ENCODE measurements at places on chromosomes 6 and 20.

GRCh38 chr6:168713839-168714238, 272.9 kb downstream of the SMOC2 start:
- no peak for DNase-seq

DNA sequence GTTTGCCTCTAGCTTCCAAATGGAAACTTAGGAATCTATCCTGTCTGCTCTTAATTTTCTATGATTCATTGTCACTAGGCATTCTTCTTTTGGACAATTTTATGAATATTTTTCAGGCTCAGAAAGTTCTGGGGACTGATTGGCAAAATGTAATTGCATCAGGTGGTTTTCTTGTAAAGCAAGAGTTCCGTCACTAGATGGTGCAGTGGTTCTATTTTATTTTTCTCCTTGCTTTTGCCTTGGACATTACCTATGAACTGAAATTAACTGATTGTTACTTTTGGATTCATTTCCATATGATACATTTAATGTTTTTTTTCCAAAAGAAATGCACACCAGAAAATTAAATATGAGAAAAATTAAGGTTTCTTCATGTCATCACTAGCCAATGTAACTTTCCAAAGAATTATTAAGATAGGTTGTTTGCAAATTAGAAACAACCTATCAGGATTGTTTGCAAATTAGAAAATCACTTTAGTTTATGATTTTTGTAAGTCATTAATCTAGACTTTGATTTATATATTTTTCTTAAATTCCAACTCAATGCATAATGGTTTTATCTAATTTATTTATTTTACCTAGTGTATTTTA, 48.0 kb downstream of the TMEM170B start:
- DNase-seq: no peak

GRCh38 chr20:35490736-35491181, 35.4 kb downstream of the CEP250 start:
- DNase-seq: no peak

GRCh38 chr6:109027964-109028363, 66.7 kb downstream of the SESN1 start:
- DNase-seq: no peak

GRCh38 chr6:4606016-4606415, 170.2 kb upstream of the CDYL start:
- no peak for DNase-seq

GRCh38 chr20:54746796-54747195, 271.4 kb downstream of the DOK5 start:
- no peak for DNase-seq

- DNase-seq: no peak
Observed at GRCh38 chr6:160069459-160069858, 52.2 kb upstream of the SLC22A1 start.

GRCh38 chr6:16104624-16105433, 24.1 kb upstream of the MYLIP start:
- DNase-seq: no peak

- DNase-seq: no peak
Observed at GRCh38 chr20:17835240-17835933, 133.2 kb downstream of the SNX5 start.

DNA sequence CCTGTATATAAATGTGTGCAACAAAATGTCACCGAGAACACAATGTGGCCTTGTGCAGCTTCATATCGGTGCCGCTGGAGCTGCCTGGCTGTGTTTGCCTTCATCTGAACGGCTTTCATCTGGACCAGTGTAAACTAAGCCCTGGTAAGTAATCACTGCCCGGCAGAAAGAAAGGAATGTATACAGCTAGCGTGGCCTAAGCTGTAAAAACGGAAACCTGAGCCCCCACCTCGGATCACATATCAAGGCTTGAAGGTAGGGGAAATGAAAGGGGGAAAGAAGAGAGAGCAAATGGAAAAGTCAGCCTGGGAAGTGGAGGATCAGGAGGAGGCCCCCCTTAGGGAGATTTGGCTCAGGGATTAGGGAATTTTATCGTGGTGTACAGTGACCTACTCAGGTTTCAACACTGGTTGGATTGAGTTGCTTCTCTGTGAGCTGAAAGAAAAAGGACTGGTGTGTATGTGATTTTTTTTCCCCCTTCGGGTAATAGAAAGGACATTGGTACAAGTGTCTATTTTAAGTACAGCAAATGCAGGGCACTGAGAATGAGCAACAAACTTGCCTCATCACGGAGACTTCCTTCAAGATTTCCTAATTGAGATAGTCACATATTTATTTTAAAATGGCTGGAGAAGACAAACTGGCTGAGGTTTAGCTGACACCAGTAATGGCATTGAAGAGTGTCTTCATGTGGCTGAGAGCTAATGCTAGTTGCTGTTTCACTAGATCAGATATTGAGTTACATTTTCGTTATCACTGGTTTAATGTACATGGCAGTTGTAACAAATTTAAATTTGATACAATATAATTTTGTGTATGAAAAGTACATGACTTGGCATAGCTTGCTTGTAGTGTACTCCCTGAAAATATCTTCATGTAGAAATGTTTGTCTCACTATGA, 3.5 kb downstream of the SOBP start:
- DNase-seq: no peak

DNA sequence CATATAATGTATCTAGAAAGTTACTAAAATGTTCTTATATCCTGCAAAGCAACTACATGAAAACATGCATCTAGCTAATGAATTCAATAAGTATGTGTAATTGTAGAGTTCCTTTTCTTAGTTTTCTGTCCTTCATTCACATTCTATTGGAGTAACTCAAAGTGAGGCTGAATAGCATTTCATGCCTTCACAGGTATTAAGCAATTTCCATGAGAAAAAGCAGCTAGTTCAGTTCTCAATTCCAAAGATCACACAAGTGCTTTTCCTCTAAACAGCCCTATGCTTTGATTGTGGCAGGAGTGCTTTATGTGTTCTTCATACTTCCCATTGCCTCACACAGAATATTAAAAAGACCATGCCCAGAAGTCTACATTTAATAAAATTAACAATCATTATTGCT, 274.9 kb downstream of the RFPL4B start:
- no peak for DNase-seq
